ENCODE measurements at places on chromosomes 13 and 19.

DNA sequence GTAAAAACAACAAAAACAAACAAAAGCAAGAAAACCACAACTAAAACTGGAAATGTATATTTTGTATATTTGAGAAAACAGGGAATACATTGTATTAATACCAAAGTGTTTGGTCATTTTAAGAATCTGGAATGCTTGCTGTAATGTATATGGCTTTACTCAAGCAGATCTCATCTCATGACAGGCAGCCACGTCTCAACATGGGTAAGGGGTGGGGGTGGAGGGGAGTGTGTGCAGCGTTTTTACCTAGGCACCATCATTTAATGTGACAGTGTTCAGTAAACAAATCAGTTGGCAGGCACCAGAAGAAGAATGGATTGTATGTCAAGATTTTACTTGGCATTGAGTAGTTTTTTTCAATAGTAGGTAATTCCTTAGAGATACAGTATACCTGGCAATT lies 17.1 kb downstream of the KLF5 start:
- no peak for DNase-seq

DNA sequence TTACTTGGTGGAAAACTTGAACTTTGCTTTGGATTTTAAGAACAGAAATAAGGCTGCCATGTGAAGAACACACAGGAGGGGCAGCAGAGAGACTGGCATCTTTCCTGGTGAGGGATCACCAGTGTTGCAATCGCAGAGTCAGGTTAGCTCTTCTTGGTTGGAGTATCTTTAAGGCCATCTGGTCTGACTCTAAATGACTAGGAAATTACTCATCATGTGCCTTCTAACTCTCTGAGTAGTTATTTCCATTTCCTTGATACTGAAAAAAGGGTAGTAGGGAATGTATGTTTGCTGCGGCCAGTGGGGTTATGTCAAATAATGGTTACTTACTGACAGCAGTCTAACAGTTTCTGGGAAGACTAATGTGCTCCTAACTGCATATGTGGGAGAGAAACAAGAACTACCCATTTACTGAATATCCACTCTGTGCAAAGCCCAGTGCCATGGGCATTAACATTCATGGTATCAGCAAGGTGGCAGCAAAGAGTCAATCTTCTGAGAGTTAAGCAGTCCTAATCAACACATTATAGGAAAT lies 122.1 kb downstream of the COG6 start:
- no peak for DNase-seq

DNA sequence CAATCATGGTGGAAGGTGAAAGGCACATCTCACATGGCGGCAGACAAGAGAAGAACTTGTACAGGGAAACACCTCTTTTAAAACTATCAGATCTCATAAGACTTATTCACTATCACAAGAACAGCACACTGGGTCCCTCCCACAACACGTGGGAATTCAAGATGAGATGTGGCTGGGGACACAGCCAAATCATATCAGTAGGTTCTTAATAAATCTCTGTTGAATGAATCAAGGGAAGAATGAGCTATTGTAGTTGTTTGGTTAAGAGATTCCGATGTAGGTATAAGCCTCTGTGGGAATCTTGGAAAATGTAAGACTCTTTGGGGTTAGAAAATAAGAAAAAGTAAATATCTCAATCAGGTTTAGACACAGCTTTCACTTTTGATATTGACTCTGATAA lies 400.2 kb downstream of the KCNRG start:
- no peak for DNase-seq

GRCh38 chr19:47303966-47304365 lies 5.7 kb upstream of the C5AR1 start:
- DNase-seq: no peak

GRCh38 chr13:85685436-85685835 lies 113.8 kb downstream of the SLITRK6 start:
- no peak for DNase-seq

DNA sequence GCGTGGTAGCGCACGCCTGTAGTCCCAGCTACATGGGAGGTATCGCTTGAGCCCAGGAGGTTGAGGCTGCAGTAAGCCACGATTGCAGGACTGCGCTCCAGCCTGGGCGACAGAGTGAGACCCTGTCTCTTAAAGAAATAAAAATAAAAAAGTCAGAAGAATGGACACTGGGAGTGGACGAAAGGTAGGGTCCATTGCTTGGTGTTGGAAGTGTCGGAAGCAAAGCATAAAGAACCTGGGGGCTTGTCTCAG lies 392 bp upstream of the ARHGAP33 start:
- DNase-seq: no peak

GRCh38 chr19:35090506-35091214 lies 25.0 kb upstream of the FXYD3 start:
- DNase-seq: peak; percentile 14

DNA sequence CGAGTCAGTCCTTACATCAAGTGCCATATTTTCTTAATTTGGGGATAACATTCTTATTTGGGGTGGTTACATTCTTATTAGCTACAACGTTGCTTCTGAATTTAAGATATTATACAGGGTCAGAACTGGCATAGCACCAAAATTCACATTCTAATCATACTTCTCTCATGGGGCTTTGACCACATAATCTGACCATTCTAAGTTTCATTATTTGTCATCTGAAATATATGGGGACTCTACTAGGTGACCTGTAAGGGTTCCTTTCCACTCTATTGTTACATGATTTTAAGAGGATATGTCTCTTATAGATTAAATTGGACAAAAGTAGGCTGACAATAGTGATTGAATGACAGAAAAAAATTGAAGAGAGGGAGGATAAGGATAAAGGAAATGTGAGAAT lies 536.5 kb downstream of the KCTD12 start:
- DNase-seq: no peak

GRCh38 chr13:79314652-79315051 lies 91.4 kb downstream of the RBM26 start:
- DNase-seq: no peak

All from SHP77 treated with DMSO at 0.1 percent for 48 hours (cell line).